HepG2 (cell line): ENCODE measurements at places on chromosomes 6 and 20.

- H3K36me3 ChIP-seq = no peaks in the 10 kb centered on the region
- H3K27ac ChIP-seq = no peak overlapping the region
- DNase-seq = no peak
- H3K27me3 ChIP-seq = no peaks in the 10 kb centered on the region; the same call in 2 of the 3 replicates
Observed at GRCh38 chr6:155850408-155850841, 394.8 kb upstream of the NOX3 start.

- peaks cover 64% of the 10 kb centered on the region for H3K4me1 ChIP-seq
- no peaks in the 10 kb centered on the region for H3K27me3 ChIP-seq
- H3K4me3 ChIP-seq = no peak overlapping the region
- peak overlapping the region; percentile 19 for H3K27ac ChIP-seq
- no peak for DNase-seq
- no peaks in the 10 kb centered on the region for H3K36me3 ChIP-seq
Observed at GRCh38 chr6:16670183-16670582, 91.1 kb downstream of the ATXN1 start.

GRCh38 chr6:7087066-7087465 lies 20.7 kb upstream of the RREB1 start:
- H3K27me3 ChIP-seq = peaks cover 11% of the 10 kb centered on the region; the same call in 1 of the 3 replicates
- DNase-seq = no peak
- H3K36me3 ChIP-seq = no peaks in the 10 kb centered on the region
- no peak overlapping the region for H3K4me3 ChIP-seq

DNA sequence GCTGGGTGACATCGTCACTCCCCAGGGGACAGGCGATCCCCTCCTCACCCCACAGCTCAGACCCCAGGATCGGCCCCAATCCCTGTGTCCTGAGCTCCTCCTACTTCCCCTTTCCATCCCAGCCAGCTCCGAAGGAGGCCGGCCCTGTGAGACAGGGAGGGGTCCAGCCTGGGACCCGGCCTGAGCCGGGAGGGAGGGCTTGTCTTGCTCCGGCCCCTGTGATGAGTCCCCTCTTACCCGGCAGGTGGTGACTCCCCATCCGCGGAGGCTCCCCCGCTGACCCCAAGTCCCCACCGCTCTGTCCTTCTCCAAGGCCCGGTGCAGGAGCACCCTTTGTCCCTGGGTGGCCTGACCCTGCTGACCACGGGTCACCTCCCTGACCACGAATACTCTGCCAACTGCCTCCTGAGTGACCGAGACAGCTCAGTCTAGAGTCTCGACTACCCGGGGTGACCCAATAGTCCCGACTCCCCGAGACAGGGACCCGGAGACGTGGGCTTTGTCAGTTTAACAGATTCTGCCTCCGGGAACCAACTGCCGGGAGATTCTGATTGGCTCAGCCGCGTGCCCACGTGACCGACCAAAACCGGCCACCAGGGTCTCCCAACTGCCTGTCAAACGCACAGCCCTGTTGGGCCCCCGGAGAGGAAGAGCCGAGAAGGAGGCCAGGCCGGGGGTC lies 187.4 kb upstream of the PROKR2 start:
- 0 out of 2 replicates have a peak, but pooled peaks cover 8% of the 10 kb centered on the region for H3K4me1 ChIP-seq
- no peaks in the 10 kb centered on the region for H3K36me3 ChIP-seq
- peak overlapping the region; percentile 54 for H3K4me3 ChIP-seq
- DNase-seq = peak; percentile 40
- no peaks in the 10 kb centered on the region; the same call in 1 of the 2 replicates for H3K27me3 ChIP-seq

DNA sequence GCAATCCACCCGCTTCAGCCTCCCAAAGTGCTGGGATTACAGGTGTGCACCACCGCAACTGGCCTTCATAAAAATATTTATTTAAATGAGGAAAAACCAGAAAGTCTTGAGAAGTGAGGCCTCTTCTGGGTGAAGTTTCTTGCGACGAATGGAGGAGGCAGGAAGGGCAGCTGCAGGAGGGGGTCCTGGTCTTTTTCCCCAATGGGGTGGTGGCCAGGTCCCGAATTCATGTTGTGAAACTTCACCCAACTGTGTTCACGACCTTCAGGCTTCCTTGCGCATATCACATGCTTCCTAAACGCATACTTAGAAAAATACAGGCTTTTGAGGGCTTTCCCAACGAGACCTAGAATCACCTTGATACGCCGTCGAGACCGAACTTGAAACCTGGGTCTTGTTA lies 145.1 kb downstream of the CDH4 start:
- H3K36me3 ChIP-seq = no peaks in the 10 kb centered on the region
- no peak for DNase-seq
- no peak overlapping the region for H3K4me3 ChIP-seq
- H3K27me3 ChIP-seq = peaks cover 3% of the 10 kb centered on the region
- H3K27ac ChIP-seq = no peak overlapping the region
- no peaks in the 10 kb centered on the region for H3K4me1 ChIP-seq

DNA sequence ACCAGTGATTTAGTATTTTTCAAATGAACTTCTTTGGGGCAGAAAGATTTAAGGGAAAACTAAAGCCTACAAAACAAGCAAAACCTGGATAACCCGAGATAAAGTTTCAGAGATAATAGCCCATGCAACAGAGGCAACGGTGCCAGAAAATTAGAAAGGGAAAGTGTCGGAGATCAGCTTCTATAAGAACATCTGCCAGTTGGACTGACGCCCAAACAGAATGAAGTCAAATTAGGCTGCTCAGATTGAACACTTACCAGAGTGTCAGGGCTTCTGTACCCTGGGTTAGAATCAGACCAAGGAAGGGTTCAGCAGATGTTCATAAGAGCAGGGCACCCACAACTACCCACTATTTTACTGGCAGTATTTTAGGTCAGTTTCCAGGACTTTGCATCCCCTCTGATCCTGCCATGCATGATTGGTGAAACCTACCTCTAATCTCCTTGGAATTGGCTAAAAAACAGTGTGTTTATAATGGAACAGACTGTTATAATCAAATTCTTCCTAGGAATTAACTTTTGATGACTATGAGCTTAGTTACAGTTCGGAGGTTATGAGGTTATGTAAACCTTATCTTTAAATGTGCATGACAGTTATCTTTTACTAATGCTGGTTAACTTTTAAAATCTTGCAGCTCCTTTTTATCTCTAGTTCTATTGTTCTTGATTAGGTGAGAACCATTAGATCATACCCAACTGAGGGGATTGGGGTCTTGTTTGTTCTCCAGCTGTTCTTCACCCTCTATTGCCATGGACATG lies 13.1 kb downstream of the BMP2 start:
- no peak overlapping the region for H3K4me3 ChIP-seq
- no peaks in the 10 kb centered on the region; the same call in 1 of the 2 replicates for H3K27me3 ChIP-seq
- H3K4me1 ChIP-seq = no peaks in the 10 kb centered on the region
- DNase-seq = no peak
- no peak overlapping the region for H3K27ac ChIP-seq
- H3K36me3 ChIP-seq = no peaks in the 10 kb centered on the region

- no peaks in the 10 kb centered on the region for H3K27me3 ChIP-seq
- H3K4me3 ChIP-seq = peak within 1 kb of the TSS; percentile 86
- H3K4me1 ChIP-seq = peaks cover 43% of the 10 kb centered on the region
- peak; percentile 65 for DNase-seq
- H3K36me3 ChIP-seq = no peaks in the 10 kb centered on the region
- H3K27ac ChIP-seq = peak within 1 kb of the TSS; percentile 55
Observed at GRCh38 chr6:17392978-17393891, at the start of gene CAP2. Gene CAP2 (plus strand): TSS chr6:17393595. CDS start chr6:17421556, 27,961 bp downstream.

GRCh38 chr6:33633462-33634158 lies 12.5 kb downstream of the ITPR3 start:
- peaks cover 34% of the 10 kb centered on the region for H3K4me1 ChIP-seq
- H3K4me3 ChIP-seq = peak overlapping the region; percentile 84
- no peak overlapping the region for H3K27ac ChIP-seq
- H3K27me3 ChIP-seq = no peaks in the 10 kb centered on the region
- no peak for DNase-seq
- no peaks in the 10 kb centered on the region for H3K36me3 ChIP-seq

DNA sequence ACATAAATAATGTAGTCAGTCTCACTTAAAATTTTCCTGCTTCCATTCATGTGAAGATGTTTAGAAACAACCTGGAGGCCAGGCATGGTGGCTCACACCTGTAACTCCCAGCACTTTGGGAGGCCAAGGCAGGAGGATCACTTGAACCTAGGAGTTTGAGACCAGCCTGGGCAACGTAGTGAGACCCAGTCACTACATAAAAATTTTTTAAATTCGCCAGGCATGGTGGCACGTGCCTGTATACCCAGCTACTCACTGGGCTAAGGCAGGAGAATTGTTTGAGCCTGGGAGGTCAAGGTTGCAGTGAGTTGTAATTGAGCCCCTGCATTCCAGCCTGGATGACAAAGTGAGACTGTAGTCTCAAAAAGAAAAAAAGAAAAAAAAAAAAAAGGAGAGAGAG lies 47.3 kb upstream of the E2F3 start:
- no peak overlapping the region for H3K4me3 ChIP-seq
- no peaks in the 10 kb centered on the region for H3K4me1 ChIP-seq

DNA sequence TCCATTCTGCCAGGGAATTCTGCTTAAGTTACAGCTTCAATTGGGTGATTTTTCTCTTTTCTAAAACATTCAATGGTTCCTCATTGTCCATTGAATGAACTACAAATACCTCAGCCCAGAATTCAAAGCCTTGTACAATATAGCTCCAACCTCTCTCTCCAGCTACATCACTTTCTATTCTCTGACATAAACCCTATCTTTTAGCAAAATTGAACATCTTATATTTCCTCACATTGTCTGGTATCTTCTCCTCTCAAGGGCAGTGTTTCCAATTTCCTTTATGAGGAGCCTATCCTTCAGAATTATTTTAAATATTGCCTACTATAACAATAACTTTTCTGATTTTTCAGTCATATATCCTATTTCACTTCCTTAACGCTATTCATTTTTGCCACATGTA lies 203.6 kb upstream of the RNF217 start:
- DNase-seq = no peak
- no peaks in the 10 kb centered on the region for H3K4me1 ChIP-seq
- H3K27me3 ChIP-seq = no peaks in the 10 kb centered on the region
- H3K27ac ChIP-seq = no peak overlapping the region
- H3K36me3 ChIP-seq = no peaks in the 10 kb centered on the region
- H3K4me3 ChIP-seq = no peak overlapping the region

DNA sequence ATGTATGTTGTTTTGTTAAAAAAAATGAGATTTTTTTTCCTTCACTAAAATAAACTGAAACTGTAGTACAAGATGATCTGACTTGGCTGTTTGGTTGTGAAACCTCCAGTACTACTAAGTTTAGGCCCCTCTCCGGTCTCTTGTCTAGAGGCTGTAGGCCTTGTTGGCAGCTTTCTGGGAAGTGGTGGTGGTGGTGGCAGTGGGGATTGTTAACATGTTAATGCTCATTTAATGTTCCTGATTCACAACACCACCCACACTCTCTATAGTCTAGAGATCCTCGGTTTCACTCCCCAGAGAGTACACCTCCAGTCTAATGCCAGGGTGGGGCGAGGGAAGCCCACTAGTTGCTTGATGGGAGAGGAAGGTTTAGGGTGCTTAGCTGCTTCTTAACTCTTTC lies 24.1 kb downstream of the STK4 start:
- H3K27me3 ChIP-seq = no peaks in the 10 kb centered on the region
- no peak overlapping the region for H3K27ac ChIP-seq
- no peaks in the 10 kb centered on the region for H3K4me1 ChIP-seq
- H3K4me3 ChIP-seq = no peak overlapping the region
- DNase-seq = no peak

GRCh38 chr20:60249436-60249835 lies 291.2 kb downstream of the CDH26 start:
- no peak overlapping the region for H3K27ac ChIP-seq
- no peak for DNase-seq
- no peaks in the 10 kb centered on the region for H3K4me1 ChIP-seq
- peaks cover 7% of the 10 kb centered on the region; the same call in 1 of the 3 replicates for H3K27me3 ChIP-seq

- no peak overlapping the region for H3K4me3 ChIP-seq
- H3K4me1 ChIP-seq = no peaks in the 10 kb centered on the region
- DNase-seq = peak; percentile 63
- H3K36me3 ChIP-seq = peaks cover 7% of the 10 kb centered on the region; the same call in 1 of the 2 replicates
- no peak overlapping the region for H3K27ac ChIP-seq
- no peaks in the 10 kb centered on the region for H3K27me3 ChIP-seq
Observed at GRCh38 chr6:26003102-26003694, 40.6 kb downstream of the TRIM38 start.

DNA sequence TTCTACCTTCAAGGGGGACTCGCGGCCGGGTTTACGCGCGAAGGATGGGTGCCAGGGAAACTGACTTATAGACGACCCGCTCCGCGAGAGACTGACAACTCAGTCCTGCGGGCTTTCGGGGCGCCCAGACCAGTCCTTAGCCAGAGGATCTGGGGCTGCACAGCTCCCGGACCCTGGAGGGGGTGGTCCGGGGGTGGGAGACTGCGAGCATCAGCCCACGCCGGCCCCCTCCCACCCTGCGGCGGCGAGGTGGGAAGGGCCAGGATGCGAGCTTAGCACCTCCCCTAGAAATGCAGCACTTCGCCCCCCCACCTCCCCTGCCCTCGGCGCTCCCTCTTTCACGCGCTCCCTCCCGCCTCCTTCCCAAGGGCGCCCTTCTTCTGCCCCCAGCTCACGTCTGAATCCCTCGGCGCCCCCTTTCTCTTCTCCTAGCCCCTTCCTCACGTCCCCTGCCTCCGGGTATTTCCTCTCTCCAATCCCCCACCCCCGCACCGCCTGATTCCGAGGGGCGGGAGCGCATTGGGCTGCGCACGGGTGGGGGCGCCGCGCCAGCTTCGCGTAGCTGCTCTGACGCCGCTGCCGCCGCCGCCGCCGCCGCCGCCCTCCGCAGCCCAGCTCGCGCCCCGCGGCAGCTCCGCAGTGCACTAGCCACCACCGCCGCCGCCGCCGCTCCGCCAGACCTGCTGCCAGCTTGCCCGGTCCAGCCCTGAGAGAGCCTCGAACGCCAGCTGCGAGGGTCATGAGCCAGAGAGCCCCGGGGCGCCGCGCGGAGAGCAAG lies at the start of gene SLC32A1:
SLC32A1 (plus strand) TSS at position 639 of the 778 bp plus-strand sequence. CDS start 239 bp downstream, outside the sequence.
- no peak within 1 kb of the TSS for H3K4me3 ChIP-seq
- no peak for DNase-seq
- no peaks in the 10 kb centered on the region for H3K36me3 ChIP-seq
- peaks cover 40% of the 10 kb centered on the region for H3K27me3 ChIP-seq
- no peak within 1 kb of the TSS for H3K27ac ChIP-seq

- DNase-seq = no peak
- no peak overlapping the region for H3K27ac ChIP-seq
- H3K36me3 ChIP-seq = no peaks in the 10 kb centered on the region
- peaks cover 8% of the 10 kb centered on the region; the same call in 1 of the 3 replicates for H3K27me3 ChIP-seq
Observed at GRCh38 chr6:139248911-139249310, 42.9 kb downstream of the TXLNB start.

DNA sequence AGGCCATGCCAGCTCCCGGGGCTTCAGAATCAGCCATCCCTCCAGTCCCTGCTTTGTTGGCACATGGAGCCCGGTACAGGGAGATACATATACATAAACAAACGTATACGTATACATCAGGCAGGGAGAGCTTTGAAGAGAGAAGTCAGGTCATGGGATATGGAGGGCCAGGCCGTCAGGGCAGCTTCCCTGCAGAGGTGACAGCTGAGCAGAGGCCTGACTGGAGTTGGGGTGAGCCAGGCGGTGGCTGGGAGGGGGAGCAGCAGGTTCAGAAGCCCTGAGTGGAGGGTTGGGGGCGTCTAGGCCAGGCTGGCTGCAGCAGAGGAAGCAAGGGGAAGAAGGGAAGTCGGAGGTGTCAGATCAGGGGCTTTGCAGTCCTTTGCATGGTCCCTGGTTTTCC lies 61.7 kb downstream of the STK35 start:
- DNase-seq = no peak
- no peaks in the 10 kb centered on the region for H3K36me3 ChIP-seq
- H3K27me3 ChIP-seq = 0 out of 2 replicates have a peak, but pooled peaks cover 1% of the 10 kb centered on the region
- H3K4me1 ChIP-seq = peaks cover 11% of the 10 kb centered on the region
- no peak overlapping the region for H3K4me3 ChIP-seq

- H3K36me3 ChIP-seq = no peaks in the 10 kb centered on the region
- H3K4me3 ChIP-seq = peak overlapping the region; percentile 93
- peak overlapping the region; percentile 98 for H3K27ac ChIP-seq
- H3K27me3 ChIP-seq = no peaks in the 10 kb centered on the region
Observed at GRCh38 chr6:37819802-37820717, 533 bp downstream of the ZFAND3 start.

- no peak for DNase-seq
- H3K27ac ChIP-seq = no peak overlapping the region
- H3K4me3 ChIP-seq = no peak overlapping the region
- H3K4me1 ChIP-seq = no peaks in the 10 kb centered on the region
- peaks cover 56% of the 10 kb centered on the region for H3K36me3 ChIP-seq
Observed at GRCh38 chr6:24274441-24275083, 83.3 kb downstream of the DCDC2 start.
